ENCODE measurements at places on chromosomes 1 and 21.

- H3K4me3 ChIP-seq, result no peak overlapping the region
- H3K27ac ChIP-seq, result no peak overlapping the region
- no peaks in the 10 kb centered on the region for H3K36me3 ChIP-seq
- H3K4me1 ChIP-seq, result peaks cover 14% of the 10 kb centered on the region
- H3K27me3 ChIP-seq, result peaks cover 1% of the 10 kb centered on the region
Measured at GRCh38 chr1:67676287-67676686, 8.7 kb upstream of the GADD45A start.

DNA sequence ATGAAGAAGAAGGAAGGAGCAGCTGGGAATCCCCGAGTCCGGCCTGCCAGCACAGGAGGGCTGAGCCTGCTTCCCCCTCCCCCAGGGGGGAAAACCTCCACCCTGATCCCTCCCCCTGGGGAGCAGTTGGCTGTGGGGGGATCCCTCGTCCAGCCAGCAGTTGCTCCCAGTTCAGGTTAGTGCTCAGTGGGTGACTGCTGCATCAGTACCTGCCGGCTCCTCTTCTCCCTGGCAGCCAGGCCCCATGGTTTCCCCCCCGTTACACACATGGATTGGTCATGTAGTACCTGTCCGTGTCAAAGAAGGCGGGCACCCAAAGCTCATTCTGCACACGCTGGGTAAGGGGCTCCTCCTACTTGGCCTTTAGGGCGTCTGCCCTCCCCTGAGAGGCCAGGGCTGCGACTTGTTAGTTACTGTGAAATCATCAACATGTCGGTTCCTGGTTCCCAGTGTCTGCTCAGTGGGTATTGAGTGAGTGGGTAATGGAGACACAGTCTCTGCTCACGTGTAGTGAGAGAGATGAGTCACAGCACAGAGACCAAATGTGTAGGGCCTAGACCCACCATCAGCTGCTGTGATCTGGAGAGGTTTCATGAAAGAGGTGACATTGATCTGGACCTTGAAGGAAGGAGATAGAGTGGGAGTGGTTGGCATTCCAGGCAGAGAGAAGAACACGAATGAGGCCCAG, 11.5 kb downstream of the NECAP2 start:
- no peaks in the 10 kb centered on the region for H3K27me3 ChIP-seq
- no peak overlapping the region for H3K4me3 ChIP-seq
- peaks cover 7% of the 10 kb centered on the region for H3K36me3 ChIP-seq
- no peak for DNase-seq
- peaks cover 23% of the 10 kb centered on the region for H3K4me1 ChIP-seq

DNA sequence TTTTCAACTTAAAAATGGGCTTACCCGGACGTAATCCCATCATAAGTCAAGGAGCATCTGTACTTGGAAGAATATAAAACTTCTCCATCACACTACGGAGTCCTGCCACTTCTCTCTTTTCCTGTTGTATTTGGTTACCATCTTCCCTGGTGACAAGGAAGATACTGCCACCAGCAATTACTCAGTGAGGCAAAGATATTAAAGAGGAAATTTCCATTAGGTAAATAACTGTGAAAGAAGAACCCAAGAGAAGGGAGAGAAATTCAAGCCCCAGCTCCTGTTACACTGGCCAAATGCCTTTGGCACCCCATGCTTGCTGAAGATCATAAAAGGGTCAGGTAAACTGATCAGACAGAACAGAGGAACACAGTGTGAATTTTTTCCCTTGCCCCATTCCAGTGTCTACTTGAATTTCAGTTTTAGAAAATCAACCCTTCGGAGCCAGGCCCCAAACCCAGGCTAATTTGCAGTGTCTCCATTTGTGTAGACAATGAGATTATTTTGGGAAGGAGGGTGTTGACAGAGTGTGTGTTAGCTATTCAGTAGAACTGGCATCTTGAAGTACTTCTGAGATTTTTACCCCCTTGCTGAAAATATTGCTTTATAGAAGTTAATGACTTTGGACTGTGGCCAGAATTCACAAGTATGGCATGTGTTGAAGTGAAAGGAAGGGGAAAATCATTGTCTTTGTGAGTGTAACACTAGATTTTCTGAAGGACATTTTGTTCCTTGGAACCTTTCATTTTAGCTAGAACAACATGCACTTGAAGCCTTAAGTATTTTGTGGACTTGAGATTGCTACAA, 167.1 kb downstream of the DHRS3 start:
- H3K4me1 ChIP-seq, result peaks cover 53% of the 10 kb centered on the region
- H3K36me3 ChIP-seq, result no peaks in the 10 kb centered on the region
- DNase-seq, result no peak
- H3K4me3 ChIP-seq, result peak overlapping the region; percentile 69
- H3K27ac ChIP-seq, result peak overlapping the region; percentile 93
- H3K27me3 ChIP-seq, result no peaks in the 10 kb centered on the region

GRCh38 chr1:22806584-22806983, 95.9 kb downstream of the EPHB2 start:
- H3K27me3 ChIP-seq, result peaks cover 42% of the 10 kb centered on the region
- H3K4me3 ChIP-seq, result no peak overlapping the region
- no peaks in the 10 kb centered on the region for H3K36me3 ChIP-seq
- DNase-seq, result no peak
- H3K4me1 ChIP-seq, result no peaks in the 10 kb centered on the region
- H3K27ac ChIP-seq, result no peak overlapping the region

DNA sequence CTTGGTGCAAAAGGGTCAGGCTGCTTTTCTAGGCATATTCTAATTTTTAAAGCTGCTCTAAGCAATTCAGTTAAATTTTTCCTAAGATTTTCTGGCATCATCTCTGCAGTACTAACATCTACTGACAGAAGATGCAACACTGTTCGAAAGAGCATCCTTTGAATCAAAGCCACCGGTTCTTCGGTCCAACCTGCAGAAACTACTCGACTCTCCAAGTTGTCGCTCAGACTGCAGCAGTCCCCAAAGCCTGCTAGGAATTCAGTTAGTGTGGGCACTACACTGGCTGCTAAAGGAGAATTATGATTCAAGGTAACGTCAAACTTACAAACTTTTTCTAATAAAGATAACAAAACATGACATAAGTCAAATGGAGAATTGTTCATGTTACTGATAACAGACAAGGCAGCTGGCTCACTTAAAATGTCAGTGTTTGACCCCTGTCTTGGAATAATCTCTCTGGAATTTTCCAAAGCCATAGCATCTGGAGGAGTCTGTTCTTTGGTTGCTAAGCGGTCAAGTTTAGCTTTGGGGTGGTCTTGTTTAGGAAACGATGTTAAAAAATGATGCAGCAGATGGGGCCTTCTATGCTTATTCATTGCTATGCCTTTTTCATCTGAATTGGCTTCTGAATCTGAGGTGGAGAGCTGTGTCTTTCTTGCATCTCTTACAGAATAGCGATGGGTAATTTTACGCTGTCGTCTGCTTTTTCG, 56.9 kb downstream of the LYST start:
- H3K27ac ChIP-seq, result no peak overlapping the region
- H3K4me1 ChIP-seq, result no peaks in the 10 kb centered on the region
- H3K4me3 ChIP-seq, result no peak overlapping the region
- peaks cover 6% of the 10 kb centered on the region for H3K36me3 ChIP-seq

DNA sequence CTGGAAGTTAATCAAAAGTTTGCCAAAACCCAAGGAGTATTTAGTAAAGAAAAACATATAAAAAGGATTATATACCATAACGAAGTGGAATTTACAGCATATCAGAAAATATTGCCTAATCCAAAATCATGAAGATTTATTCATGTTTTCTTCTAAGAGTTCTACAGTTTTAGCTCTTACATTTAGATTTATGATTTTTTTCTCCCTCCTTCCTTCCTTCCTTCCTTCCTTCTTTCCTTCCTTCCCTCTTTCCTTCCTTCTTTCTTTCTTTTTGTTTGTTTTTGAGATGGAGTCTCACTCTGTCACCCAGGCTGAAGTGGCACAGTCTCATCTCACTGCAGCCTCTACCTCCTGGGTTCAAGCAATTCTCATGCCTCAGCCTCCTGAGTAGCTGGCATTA, 15.7 kb upstream of the PRSS38 start:
- peaks cover 5% of the 10 kb centered on the region for H3K27me3 ChIP-seq
- DNase-seq, result no peak
- H3K4me1 ChIP-seq, result peaks cover 2% of the 10 kb centered on the region
- H3K27ac ChIP-seq, result no peak overlapping the region
- H3K36me3 ChIP-seq, result no peaks in the 10 kb centered on the region

DNA sequence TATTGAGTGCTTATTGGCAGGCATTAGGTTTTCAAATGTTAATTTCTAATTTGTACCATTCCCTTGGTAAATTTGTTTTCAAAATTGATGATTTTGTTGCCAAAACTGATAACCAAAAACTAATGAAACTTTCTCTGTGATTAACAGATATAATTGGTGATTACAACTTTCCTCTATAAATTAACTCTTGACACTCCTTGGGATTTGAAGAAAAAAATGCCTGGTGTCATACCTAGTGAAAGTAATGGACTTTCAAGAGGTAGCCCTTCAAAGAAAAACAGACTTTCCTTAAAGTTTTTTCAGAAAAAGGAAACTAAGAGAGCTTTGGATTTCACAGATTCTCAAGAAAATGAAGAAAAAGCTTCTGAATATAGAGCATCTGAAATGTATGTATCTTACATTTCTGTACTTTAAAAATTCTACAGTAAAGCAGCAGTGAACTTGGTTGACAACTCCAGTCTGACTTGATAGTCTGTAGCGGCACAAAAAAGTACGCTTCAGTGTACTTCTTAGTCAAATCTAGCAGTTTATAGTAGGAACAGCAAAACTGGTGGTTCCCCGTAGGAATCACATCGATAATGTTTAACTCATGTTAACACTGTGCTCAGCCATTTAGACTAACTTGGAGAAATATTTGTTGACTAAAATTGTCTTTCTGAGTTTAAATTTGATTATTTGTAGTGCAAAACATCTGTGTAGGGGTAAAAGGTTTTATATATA, 3.0 kb downstream of the USP1 start:
- peak overlapping the region; percentile 96 for H3K27ac ChIP-seq
- H3K4me3 ChIP-seq, result peak overlapping the region; percentile 93
- H3K27me3 ChIP-seq, result no peaks in the 10 kb centered on the region
- peaks cover 25% of the 10 kb centered on the region for H3K4me1 ChIP-seq

GRCh38 chr1:229889031-229889517, 178.0 kb upstream of the GALNT2 start:
- DNase-seq, result no peak
- H3K27ac ChIP-seq, result no peak overlapping the region
- no peak overlapping the region for H3K4me3 ChIP-seq
- H3K27me3 ChIP-seq, result peaks cover 63% of the 10 kb centered on the region

- H3K36me3 ChIP-seq, result peaks cover 4% of the 10 kb centered on the region
- H3K27me3 ChIP-seq, result no peaks in the 10 kb centered on the region
- DNase-seq, result no peak
- no peak overlapping the region for H3K27ac ChIP-seq
- no peaks in the 10 kb centered on the region for H3K4me1 ChIP-seq
Measured at GRCh38 chr1:171929121-171929520, 87.8 kb downstream of the DNM3 start.

DNA sequence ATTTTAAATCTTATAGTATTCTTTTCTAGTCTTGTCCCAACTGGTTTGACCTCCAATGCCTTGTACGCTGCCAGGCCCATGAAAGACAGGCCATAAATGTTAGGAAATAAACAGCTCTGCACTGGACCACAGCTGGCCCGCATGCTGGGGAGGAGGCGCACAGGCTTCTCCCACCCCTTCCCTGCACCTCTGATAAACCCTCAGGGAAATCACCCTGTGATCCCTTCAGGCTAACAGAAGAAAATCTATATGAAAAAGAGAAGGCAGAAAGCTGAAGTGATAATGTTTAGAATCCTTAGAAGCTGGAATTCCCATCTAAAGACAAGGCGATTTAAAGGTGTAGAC, 41.5 kb downstream of the COLGALT2 start:
- no peaks in the 10 kb centered on the region for H3K36me3 ChIP-seq
- H3K4me3 ChIP-seq, result no peak overlapping the region
- no peak for DNase-seq
- peaks cover 9% of the 10 kb centered on the region for H3K4me1 ChIP-seq
- H3K27ac ChIP-seq, result peak overlapping the region; percentile 24

DNA sequence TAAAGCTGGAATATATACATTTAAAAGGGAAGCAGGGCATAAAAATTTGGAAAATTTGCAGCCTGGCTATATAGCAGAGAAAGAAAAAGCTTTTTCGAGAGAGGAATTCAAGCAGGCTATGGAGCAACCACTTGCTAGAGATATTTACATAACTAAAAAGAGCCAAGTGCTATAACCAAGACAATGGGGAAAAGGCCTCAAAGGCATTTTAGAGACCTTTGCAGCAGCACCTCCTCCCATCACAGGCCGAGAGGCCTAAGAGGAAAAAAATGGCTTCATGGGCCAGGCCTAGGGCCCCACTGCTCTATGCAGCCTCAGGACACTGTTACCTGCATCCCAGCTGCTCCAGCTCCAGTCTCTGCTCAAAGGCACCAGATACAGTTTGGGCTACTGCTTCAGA, 37.0 kb downstream of the CAPN9 start:
- no peak overlapping the region for H3K27ac ChIP-seq
- no peak overlapping the region for H3K4me3 ChIP-seq
- H3K36me3 ChIP-seq, result no peaks in the 10 kb centered on the region
- peaks cover 39% of the 10 kb centered on the region for H3K27me3 ChIP-seq
- DNase-seq, result no peak

- no peaks in the 10 kb centered on the region for H3K36me3 ChIP-seq
- H3K27ac ChIP-seq, result no peak overlapping the region
- no peak for DNase-seq
- no peaks in the 10 kb centered on the region for H3K4me1 ChIP-seq
- no peak overlapping the region for H3K4me3 ChIP-seq
Measured at GRCh38 chr1:78121710-78122109, 75.9 kb downstream of the GIPC2 start.

- DNase-seq, result no peak
- H3K27ac ChIP-seq, result no peak overlapping the region
Measured at GRCh38 chr1:24275510-24275909, 43.6 kb upstream of the GRHL3 start.

GRCh38 chr1:244405856-244406255, 45.9 kb downstream of the ADSS2 start:
- H3K27me3 ChIP-seq, result no peaks in the 10 kb centered on the region
- no peak for DNase-seq
- H3K4me1 ChIP-seq, result no peaks in the 10 kb centered on the region
- no peak overlapping the region for H3K27ac ChIP-seq
- H3K36me3 ChIP-seq, result peaks cover 19% of the 10 kb centered on the region
